Activated CD8-positive, alpha-beta memory T cell treated with anti-CD3 and anti-CD28 coated beads for 4 hours (primary cell): ENCODE measurements at places on chromosomes 12 and 14.

DNA sequence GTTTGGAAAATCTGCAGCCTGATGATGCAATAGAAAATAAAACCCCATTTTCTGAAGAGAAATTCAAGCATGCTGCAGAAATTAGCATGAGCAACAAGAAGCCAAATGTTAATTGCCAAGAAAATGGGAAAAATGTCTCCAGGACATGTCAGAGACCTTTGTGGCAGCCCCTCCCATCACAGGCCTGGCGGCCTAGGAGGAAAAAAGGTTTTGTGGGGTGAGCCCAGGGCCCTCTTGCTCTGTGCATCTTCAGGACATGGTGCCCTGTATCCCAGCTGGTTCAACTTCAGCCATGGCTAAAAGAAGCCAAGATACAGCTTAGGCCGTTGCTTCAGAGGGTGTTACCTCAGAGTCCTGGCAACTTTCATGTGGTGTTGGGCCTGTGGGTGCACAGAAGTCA lies 775.5 kb upstream of the SEL1L start:
- DNase-seq = no peak

- DNase-seq = no peak
Measured at GRCh38 chr12:30691122-30691879, 4.4 kb downstream of the IPO8 start.

DNA sequence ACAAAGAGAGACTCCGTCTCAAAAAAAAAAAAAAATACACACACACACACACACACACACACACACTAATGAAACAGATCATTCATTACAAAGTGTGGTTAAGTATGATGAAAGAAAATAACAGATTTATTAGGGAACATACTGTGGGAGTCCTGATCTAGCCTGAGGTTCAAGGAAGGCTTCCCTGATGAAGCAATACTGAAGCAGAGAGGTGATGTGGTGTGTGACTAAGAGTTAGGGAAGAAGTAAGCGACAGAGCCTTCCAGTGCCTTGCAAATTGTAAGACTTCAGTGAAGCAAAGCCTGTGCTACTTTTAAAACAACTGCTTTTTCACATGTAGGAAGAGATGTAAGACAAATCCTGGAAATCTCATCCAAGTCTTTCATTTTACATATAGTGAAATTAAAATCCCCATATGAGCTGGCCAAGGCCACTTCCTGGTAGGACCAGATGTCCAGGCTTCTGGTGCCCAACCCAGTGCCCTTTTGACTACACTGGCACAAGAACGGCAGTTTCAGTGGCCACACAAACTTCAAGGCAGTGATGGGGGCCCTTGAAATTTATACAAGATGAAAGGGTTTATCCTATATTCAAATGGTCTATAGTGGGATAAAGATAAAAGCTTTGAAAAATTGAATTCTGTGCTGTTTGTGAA lies 86.2 kb downstream of the STON2 start:
- DNase-seq = no peak

DNA sequence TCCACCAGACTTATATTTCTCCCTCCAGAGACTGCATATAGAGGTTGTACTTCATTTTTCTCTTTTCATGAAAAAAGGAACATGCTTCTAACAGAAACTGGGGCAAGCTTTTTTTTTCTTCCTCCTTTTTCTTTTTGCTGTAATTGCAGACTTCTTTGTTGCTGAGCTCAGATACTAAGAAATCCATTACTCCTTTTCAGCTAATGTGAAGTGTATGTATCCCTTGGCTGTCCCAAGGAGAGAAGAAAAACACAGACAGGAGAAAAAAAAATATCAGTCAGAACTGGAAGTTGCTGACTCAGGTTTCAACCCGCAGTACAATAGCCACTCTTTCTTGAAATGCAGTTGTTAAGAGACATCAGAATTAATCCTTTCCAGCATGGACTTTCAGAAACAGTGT lies 1248.4 kb downstream of the LRFN5 start:
- no peak for DNase-seq

- no peak for DNase-seq
Measured at GRCh38 chr12:121223292-121224285, 13.7 kb downstream of the P2RX4 start.

- no peak for DNase-seq
Measured at GRCh38 chr14:101426466-101426865, 134.8 kb upstream of the DIO3 start.

- DNase-seq = no peak
Measured at GRCh38 chr12:85060916-85061315, 24.8 kb downstream of the LRRIQ1 start.

DNA sequence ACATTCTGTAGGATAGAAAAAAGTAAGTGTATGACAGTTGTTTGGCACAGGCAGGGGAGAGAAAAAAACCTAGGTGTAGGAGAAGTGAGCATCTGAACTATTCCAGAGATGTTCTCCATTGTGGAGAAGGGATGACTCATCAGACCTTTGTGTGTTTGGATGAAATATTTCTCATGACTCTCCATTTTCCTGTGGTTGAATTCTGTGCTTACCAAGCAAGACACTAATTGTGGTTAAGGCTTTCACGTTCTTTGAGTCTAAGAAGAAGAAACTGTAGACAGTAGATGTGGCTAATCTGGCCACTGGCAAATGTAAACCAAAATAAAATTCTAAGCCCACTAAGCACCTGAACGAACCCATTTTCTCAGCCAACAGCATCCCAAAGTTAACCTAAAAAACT lies 107.9 kb upstream of the GZMB start:
- DNase-seq = no peak

GRCh38 chr12:103680591-103681141 lies 93.6 kb downstream of the STAB2 start:
- no peak for DNase-seq

DNA sequence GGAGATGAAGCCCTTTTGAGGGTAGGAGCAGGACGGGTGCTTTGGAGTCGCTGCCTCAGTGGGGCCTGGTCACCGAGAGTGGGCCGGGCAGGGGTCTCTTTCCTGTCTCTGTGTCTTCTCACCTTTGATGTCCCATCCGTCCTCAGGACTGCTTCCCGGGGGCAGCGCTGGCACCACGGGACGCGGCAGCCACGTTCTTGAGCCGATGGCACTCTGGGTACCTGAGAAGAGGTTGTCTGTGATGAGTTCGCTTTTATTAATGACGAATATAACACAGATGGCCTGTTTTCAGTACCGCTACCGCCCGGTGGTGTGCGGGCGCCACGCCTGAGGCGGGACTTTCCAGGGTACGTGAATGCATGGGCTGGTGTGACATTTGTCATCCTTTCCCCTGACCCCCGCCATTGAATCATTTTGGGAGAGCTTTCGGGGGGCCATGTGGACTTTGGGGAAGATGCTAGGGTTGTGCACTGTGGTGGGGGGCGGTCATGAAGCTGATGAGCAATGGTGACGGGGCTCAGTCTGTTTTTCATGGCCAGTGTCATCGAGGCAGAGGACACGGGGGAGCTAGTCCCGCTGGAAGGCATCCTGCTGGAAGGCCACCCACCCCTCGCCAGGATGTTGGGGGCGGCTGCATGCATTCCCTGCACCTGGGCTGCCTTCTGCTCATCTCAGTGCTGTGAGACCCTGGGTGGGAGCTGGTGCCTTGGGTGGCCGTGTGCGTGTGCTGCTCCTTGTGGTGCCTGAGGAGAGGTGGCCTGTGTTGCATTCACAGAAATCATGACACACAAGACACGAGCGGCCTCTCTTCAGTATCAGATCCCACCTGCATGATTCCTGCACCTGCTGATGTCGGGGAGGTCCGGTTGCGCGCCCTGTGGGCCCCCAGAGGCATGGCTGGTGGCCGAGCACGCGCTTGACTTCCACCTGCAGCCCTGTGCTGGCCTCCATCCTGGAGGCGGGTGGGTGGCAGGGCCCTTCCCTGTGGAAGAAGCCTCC lies 162.5 kb upstream of the RTL1 start:
- DNase-seq = no peak

DNA sequence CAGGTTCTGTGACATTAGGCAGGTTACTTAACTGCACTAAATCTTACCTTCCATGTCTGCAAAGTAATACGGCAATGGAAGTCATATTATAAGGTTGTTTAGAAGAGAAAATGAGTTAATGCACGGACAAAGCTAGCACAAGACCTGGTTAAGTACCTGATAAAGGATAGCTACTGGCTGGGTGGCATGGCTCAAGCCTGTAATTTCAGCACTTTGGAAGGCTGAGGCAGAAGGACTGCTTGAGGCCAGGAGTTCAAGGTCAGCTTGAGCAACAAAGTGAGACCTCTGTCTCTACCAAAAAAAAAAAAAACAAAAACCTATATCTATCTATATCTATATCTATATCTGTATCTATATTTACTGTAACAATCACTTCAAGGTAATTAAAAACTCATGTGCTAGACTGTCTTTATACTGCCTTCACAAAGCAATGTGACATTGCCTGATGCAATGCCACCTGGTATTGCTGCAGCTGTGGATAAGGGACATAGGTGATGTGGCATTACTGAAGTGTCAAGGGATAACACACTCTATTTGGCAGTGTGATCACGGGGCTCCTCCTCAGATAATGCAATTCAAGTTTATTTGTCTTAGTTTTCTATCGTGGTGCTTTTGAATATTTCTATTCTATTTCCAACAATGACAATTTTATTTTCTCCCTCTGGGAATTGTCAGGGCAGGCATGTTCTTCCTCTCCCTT lies 107.1 kb downstream of the PAX9 start:
- no peak for DNase-seq
